ENCODE measurements at places on chromosomes 13 and 19.

GRCh38 chr19:28526038-28526437, 686.9 kb downstream of the UQCRFS1 start:
- no peak for DNase-seq

DNA sequence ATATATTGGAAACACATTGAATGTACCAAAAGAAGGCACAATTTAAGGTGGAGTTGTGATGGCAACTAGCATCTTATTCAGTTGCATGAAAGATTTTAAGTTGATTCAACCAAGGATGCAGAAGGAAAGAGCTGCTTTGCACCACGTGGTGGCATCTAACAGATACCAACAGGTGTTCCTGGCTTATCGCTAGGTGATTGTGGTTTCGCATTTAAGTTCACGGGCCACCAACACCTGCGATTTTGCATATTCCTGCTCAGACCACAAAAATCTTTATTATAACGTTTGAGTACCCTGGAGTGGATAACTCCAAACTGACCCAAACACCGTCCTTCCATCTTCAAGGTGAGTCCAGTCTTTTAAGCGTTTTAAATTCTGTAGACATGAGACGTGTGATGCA, 45.3 kb downstream of the RGCC start:
- DNase-seq, result no peak

DNA sequence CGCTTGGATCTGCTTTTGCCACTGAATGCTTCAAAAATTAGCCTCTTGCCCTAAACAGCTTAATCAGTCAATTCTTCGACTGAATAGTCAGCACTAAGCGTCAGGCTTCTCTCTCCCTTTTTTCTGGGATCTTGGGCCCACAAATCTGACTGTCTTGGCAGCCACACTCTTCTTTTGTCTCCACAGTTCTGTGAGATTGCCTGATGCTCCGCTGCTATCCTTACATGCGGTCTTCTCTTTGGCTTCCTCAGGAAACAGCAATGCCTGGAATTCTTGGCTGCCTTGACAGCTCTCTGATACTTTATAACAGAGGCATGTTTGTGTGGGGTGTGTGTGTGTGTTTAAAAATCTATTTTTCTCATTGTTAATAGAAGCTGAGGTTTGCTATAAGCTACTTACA, 32.6 kb downstream of the ERCC5 start:
- DNase-seq, result no peak

DNA sequence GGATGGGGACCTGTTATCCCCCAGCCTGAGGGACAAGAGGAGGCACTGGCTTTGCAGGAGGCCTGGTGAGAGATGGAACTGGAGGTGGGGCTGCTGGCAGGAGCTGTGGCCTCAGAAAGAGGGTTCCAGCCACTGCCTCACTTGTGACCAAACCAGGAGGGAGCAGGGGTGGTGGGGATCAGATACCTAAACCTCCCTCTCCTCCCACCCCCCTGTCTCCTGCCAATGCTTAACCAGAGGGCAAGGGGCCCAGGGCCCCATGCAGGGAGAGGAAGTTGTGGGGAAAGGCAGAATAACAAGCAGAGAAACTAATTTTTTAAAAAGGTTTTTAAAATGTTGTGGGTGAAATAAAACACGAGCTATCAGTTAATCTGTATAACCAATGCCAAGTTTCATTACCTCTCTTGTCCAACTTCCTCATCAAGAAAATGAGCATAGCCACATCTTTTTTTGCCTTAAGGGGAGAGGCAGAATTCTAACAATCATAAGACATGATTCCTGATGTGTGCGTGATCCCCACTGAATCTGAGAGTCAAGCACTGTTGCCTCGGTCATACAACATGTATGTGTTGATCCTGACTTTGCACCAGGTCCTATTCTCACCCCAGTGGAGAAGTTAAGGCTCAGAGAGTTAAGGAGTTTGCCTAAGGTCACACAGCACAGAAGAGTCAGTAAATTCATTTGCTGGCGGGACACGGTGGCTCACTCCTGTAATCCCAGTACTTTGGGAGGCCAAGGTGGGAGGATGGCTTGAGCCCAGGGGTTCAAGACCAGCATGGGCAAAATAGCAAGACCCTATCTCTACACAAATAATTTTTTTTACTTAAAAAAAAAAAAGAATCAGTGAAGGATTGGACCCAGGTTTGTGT, 12.9 kb downstream of the FXYD5 start:
- DNase-seq, result no peak

DNA sequence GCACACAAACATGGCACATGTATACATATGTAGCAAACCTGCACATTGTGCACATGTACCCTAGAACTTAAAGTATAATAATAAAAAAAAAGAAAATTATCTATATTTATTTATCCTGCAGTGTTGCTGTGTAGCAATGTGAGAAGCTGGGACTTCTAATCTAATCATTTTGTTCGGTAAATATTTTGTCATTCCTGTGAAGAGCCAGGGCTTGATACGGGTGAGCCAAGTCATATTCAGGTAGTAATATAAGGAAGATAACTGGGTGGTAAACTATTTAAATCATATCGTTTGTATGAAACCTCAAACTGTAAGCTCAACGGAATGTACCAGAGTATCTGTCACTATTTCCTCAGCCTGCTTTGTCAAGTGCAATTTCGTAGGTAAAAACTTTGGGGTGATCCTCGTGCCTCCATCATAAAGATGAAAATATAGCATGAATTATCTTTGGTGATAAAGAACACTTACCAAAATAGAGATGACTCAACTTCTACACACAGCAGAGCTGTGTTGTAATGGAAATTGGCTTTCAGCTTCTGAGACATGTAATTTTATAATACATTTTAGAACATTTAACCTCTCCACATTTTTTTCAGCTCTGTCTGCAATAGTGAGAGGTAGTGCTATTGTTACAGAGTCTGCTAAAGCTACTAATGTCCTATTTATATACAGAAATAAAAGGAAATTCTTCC, 92.9 kb downstream of the PCDH9 start:
- DNase-seq, result no peak

GRCh38 chr19:56692206-56692895, 20.8 kb upstream of the ZNF835 start:
- DNase-seq, result no peak

DNA sequence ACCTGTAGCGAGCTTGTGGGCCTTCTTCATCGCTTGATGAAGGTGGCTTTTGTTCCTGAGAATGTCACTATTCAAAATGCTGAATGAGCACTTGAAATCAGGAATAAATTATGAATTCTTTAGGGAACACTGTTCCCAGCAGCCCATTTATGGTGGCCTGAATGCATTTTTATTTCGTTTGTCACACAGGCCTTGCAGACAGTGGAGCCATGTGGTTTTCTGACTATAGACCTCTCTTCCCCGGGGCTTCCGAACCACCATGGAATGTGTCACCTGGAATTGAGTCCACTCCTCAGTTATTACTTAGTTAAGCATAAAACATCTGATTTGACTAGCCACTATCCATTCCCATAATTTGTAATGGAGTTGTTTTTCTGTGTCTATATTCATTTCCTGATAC, 396.9 kb downstream of the IRS2 start:
- DNase-seq, result no peak

- no peak for DNase-seq
Observed at GRCh38 chr13:30002577-30002976, 152.2 kb upstream of the UBL3 start.

- DNase-seq, result no peak
Observed at GRCh38 chr13:109243311-109243951, 543.0 kb downstream of the IRS2 start.

DNA sequence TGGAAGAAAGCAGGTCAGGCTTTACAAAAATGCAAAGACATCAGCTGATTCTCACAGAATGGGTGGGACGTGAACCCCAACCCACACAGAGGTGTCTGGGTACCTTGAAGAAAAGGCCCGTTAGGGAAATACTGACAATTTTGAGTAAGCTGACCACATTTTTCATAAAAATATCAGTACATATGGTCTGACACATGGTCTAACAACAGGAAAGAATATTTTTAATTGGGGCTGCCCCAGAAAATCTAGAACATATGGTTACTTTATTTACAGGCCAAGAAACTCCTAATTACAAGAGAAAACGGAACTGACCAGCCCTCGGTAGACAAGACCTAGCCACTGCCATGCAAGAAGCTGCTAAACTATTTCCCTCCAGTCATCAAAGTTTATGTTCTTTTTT, 48.7 kb upstream of the ITM2B start:
- no peak for DNase-seq

DNA sequence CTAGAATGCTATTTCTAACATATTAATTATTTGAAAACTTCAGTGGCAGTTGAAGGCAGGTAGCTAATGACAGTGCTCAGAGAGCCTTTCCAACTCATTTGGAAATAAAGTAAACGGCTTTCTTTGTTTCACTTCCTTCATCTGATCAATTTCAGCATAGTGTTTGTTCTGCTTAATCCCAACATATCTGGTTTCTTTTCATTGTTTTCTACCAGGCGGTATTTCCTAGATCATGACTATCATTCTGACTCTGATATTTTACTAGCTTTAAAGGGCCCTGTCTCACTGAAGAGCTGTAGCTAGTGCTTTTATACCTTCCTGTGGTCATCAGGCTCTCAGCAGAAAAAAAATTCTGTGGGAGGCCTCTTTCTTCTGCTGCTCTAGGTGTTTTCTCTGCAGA, 178.6 kb downstream of the RBM26 start:
- DNase-seq, result no peak

- no peak for DNase-seq
Observed at GRCh38 chr13:76600081-76600480, 286.1 kb downstream of the KCTD12 start.

- peak; percentile 20 for DNase-seq
Observed at GRCh38 chr13:24680258-24680920, at the start of gene ATP12A. TSS of gene ATP12A (plus strand) at chr13:24680408. CDS start at chr13:24680744, 336 bp downstream.

DNA sequence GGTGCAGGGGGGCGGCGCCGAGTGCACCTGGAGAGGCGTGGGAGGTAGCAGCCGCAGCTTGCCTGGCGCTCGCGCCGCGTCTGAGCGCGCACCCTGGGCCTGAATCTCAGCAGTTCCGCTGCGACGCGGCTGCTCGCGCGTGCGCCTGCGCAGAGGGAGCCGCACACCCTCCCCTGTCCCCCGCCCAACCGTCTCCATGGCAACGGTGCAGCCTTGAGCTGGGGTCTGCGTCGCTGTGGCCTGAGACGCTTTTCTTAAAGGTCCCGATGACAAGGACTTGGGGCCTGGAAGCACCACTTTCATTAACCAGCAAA, at the start of gene PNMA8B:
Gene PNMA8B (minus strand): TSS at position 82 of the 314 bp plus-strand sequence. CDS start 402 bp downstream, outside the sequence.
- DNase-seq, result no peak

DNA sequence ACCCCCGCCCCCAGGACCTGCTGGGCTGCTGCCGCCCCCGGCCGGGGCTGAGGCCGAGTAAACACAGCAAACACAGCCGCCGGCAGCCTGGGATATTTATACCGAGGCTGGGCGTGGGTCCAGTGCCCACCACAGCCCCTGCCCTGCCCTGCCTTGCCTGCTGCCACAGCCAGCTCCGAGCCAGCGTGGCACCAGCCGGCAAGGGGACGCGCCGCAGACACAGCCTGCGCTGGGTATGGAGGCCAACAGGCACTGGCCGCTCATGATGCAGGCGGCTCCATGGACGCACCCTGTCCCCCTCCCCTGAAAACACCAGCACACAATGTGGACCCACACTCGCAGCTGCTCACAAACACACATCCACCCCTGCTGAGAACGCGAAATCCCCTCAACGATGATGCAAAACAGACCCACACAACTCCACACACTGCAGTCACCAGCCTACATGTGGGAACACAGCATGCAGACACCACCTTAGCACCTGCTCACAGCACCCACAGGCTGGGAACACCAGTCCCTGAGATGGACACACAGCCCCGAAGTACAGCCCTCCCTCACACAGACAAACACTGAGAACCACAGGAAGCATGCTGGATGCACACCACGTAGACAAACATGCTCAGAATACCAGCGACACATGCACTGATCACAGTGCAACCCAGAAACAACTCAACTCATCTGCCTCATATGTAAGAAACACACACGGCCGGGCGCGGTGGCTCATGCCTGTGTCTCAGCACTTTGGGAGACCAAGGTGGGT, 16.2 kb downstream of the CCDC97 start:
- no peak for DNase-seq

DNA sequence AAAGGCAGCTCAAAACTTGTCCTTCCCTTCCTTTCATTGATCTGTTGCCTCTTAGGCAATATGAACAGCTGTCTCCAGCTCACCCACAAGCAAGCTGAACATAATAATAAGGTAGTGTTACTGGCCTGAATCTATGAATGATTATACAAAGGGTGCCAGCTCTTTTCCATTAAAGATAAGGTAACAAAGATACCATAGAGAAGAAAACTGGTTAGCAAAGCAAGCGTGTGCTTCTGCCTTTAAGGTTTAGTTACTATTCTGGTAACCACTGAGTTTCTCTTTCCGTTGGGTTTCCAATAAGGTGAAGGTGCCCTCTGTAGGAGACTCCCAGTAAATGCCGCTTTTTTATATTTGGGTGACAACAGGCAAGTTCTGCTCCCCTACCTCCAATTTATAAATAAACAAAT, 12.1 kb upstream of the DACH1 start:
- no peak for DNase-seq

DNA sequence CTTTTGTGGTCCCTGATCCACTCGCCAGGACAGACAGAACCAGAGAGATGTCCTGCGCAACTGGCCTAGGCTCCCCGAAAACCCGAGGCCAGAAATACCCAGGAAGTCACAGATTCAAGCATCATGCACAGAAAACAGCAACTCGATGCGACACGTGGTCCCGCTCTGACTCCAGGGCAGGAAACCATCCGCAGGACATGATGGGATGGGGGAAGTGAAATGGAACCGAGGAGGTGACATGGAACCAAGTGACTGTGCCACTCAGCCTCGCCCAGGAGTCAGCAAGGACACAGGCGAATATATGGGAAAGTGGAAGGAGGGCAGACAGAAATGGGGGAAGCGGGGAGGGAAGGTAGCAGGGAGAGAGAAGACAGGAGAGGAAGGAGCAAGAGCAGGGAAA, 1.1 kb downstream of the ZSCAN18 start:
- DNase-seq, result no peak

DNA sequence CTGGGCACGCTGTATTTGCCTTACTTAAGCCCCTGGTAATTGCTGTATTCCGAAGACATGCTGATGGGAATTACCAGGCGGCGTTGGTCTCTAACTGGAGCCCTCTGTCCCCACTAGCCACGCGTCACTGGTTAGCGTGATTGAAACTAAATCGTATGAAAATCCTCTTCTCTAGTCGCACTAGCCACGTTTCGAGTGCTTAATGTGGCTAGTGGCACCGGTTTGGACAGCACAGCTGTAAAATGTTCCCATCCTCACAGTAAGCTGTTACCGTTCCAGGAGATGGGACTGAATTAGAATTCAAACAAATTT, 676 bp downstream of the BRCA2 start:
- no peak for DNase-seq
